ENCODE measurements at places on chromosomes 2 and 18. TPM values are rescaled to one million over a fixed set of nuclear protein-coding genes. Genes with fewer than 3 reads are reported as not detected.

The FTCDNL1 gene
- 0.64 TPM for total RNA-seq

The PLEK gene
- total RNA-seq: not detected

The ARMC9 gene
- total RNA-seq: 94.3 TPM

The TP53I3 gene
- 63.7 TPM for total RNA-seq

The PCARE gene
- total RNA-seq: not detected

The ABCG8 gene
- total RNA-seq: not detected

The ADGRF3 gene
- 0.24 TPM for total RNA-seq

The TCF4 gene
- total RNA-seq: 63.0 TPM

The IL1A gene
- not detected for total RNA-seq

The C2orf15 gene
- not detected for total RNA-seq

The BOLL gene
- total RNA-seq: not detected

The POTEI gene
- total RNA-seq: not detected

The CREG2 gene
- total RNA-seq: not detected

DNA sequence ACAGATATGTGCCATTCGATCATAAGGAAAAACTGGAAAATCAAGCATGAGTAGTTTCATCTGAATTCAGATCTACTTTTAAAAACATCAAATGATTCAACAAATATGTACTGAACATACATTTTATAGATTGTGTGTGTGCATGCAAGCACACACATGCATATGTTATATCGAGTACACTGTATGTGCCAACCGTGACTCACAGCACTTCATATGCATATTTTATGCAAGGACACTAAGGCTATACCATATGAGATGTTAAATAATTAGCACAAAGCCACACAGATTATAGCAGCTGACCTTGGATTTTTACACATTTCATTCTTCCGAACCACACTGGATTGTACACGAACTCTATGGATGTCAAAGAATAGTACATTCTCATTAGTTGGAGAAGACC lies 161.2 kb downstream of the DNAH7 start:
- DNase-seq: no peak

DNA sequence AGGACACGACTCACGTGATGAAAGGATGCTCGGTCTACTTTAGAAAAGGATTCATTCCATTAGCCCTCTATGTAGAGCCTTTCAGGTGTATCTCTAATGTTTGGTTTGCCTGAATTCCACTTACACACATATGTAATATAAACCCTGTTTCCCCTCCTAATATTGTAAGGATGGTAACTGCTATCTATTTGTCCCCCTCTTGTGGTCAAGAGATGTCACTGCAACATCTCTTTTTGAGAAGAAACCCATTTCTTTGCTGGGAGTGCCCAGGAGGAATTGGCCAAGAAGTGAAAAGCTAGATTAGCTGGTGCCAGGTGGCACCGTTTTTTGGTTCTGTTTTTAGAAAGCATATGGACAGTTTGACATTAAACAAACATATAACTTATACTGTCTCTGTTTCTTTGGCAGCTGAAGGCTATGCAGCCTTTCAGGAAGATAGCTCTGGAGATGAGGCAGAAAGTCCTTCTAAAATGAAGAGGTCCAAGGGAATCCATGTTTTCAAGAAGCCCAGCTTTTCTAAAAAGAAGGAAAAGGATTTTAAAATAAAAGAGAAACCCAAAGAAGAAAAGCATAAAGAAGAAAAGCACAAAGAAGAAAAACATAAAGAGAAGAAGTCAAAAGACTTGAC lies 41.2 kb downstream of the RALBP1 start:
- peak; percentile 39 for DNase-seq

- no peak for DNase-seq
Observed at GRCh38 chr2:118321432-118322105, 233.3 kb downstream of the INSIG2 start.

- DNase-seq: no peak
Observed at GRCh38 chr2:130263606-130264005, 65.4 kb upstream of the TUBA3E start.

DNA sequence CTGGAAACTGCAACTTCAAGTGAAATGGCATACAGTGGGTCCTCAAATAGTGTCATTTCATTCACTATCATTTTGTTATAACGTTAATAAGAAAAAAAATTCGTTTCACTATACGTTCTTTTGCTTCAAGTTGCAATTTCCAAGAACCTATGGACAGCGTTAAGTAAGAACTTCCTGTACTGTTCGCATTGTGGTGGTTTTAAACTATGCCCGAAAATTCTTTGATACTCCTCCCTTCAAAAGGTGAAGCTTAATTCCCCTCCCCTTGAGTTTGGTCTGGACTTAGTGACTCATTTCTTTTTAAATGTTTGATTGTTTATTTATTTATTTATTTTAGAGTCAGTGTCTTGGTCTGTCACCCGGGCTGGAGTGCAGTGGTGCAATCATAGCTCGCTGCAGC lies 20.7 kb downstream of the GNLY start:
- no peak for DNase-seq

- no peak for DNase-seq
Observed at GRCh38 chr2:126325202-126325601, 330.8 kb upstream of the GYPC start.

GRCh38 chr2:46549166-46549844 lies 69.9 kb downstream of the TMEM247 start:
- DNase-seq: no peak

DNA sequence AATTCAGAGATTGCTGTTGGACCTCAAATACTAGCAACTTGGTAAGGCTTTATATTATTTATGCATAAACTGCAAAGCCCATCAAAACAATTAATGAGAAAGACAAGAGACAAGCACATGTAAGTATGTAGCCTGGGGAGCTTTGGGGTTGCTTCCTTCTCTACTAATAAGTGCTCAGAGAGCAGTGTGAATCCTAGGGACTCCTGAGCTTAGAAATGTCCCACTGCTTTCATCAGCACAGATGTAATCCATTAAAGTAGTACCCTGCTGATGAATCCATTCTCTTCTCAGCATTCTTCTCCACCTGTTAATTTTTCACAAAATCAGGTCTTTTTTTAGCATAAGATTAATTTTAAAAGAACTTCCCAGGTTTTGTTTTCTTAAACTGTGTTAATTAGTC lies 485.6 kb downstream of the PTH2R start:
- no peak for DNase-seq

GRCh38 chr18:22213333-22213973 lies 44.1 kb downstream of the GATA6 start:
- DNase-seq: no peak

DNA sequence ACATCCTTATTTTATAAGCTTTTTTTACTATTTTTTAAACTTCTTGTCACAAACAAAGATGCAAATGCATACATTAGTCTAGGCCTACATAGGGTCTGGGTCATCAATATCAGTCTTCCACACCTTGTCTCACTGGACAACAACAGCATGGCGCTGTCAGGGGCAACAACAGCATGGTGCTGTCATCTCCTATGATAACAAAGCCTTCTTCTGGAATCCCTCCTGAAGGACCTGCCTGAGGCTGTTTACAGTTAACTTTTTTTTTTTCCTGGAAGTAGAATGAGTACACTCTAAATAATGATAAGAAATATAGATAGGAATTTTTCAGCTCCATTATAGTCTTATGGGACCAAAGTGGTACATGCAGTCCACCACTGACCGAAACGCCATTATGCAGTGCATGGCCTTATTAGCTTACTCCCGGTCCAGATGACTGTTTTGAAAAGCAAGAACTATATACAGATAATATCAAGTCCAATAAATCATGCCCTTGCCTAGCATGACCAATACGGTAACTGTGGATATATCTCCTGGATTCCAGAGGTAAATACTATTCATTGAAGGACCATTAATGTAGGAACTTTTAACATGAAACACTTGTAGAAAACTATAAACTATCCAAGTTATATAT lies 38.4 kb downstream of the TCF4 start:
- DNase-seq: peak; percentile 10

DNA sequence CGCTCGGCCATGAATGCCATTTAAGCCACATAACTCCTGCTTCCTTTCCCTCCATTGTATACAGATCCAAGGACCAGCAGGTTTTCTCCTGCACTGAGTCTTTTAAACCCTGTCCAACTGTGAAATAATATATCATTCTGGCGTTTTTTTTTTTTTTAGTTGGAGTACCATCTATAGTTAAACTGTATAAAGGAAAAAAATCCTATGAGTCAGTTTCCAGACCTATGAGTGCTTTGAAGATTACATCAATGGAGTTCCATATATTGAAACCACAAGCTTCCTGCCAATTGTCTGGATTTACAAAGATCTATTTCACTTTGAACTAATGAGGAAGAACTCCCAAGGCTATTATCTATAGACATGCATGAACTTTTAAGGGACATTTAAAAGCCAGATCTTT lies 2.4 kb upstream of the MALT1 start:
- DNase-seq: peak; percentile 48

- no peak for DNase-seq
Observed at GRCh38 chr2:15874854-15875804, 65.2 kb upstream of the MYCN start.

GRCh38 chr2:111702119-111702803 lies 181.7 kb downstream of the ANAPC1 start:
- peak; percentile 51 for DNase-seq

DNA sequence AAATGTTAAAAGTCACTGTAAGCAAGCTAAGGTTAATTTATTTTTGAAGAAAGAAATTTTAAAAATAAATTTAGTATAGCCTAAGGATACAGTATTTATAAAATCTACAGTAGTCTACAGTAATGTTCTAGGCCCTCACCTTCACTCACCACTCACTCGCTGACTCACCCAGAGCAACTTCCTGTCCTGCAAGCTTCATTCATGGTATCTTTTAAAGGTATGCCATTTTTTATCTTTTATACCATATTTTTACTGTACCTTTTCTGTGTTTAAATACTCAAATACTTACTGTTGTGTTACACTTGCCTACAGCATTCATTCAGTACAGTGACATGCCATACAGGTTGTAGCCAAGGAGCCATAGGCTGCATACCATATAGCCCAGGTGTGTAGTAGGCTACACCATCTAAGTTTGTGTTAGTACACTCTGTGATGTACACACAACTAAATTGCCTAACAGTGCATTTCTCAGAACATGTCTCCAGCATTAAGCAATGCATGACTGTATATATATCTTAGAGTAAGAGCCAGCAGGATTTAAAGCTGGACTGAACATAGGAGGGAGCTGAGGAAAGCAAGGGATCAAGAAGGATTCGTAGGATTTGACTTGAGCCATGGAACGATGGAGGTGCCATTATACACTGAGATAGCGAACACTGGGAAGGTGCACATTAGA lies 83.1 kb upstream of the KLF7 start:
- DNase-seq: no peak

DNA sequence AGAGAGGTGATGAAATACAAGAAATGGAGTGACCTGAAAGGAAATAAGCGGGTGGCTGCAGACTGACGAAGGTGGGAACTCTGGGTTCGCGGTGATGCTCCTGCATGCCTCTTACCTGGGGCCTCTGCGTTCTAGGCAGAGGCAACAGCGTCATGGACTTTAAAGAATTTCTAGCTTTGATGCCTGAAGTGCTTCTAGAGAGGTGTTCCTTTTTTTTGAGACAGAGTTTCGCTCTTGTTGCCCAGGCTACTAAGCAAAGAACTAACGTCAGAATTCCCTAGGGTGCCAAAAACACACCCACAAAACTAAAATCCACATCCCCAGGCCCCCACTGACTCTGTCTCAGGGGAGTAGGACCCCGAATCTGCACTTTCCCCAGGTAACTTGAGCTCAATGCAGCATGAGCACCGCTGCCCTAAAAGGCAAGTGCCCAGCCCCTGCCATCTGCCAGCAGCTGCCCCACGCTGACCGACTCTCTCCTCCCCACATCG lies 110.5 kb upstream of the ID2 start:
- no peak for DNase-seq

- no peak for DNase-seq
Observed at GRCh38 chr2:60335533-60336237, 217.8 kb downstream of the BCL11A start.

GRCh38 chr2:104408266-104408665 lies 445.6 kb upstream of the POU3F3 start:
- no peak for DNase-seq

Data from HFFc6 (cell line).